Progenitor cell of endocrine pancreas (in vitro differentiated cells): ENCODE measurements at places on chromosomes 5 and 9.

GRCh38 chr9:121233906-121234831, 32.5 kb upstream of the RAB14 start:
- DNase-seq = no peak

GRCh38 chr5:11044581-11044980, 283.5 kb upstream of the DAP start:
- DNase-seq = no peak

DNA sequence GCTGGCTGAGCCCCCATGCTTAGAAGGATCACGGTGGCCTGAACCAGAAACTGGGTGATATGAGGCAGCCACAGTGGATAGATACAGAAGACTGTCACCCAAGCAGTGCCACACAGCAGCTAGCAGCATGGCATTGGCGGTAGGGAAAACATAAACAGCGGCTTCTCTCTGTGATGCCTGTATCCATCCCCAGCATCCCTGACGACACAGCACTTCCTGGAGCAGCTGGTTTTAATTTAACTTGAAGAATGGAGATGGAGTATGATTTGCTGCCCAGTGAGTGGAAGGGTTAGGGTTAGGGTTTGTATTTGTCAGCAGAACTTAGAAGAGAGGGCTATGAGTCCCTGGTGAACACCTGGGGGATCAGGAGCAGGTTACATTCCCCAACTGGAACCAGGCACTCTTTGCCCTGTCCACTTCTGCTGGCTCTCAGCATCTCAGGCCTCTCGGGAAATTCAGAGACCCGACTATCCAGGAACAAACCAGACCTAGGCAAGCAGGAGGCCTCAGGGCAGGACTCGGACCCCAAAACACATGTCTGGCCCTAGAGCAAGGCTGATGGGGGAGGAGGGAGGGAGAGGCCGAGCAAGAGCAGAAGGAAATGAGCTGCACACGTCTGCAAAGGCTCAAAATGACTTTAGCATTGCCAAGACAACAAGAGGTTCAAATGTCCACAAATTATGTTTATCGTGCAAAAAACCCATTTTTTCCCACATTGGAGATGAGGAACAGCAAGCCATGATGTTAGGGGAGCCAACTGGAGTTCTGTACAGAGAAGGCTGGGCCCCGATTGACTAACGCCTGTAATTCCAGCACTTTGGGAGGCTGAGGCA, 6.5 kb upstream of the GGTA1 start:
- DNase-seq = no peak

GRCh38 chr9:130234340-130235260, 31.0 kb upstream of the HMCN2 start:
- DNase-seq = no peak

- no peak for DNase-seq
Observed at GRCh38 chr5:19044311-19044710, 943.7 kb downstream of the CDH18 start.

GRCh38 chr9:128323791-128324190, 1.2 kb downstream of the COQ4 start:
- DNase-seq = no peak

GRCh38 chr5:125898851-125899405, 524.3 kb upstream of the GRAMD2B start:
- no peak for DNase-seq

DNA sequence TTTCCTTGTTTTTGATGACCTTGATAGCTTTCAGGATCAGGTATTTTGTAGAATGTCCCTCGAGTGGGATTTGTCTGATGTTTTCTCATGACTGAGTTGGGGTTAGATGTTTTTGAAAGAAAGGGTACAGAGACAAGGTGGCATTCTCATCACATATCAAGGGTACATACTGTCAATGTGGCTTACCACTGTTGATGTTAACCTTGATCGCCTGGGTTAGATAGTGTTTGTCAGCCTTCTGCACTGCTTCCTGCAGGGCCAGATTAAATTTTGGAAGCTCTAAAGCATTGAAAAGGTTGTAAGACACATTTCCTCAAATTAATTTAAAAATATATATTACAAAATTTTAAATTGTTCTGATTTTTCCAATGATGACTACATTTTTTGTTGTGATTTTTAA, 287.4 kb upstream of the ACTBL2 start:
- no peak for DNase-seq

DNA sequence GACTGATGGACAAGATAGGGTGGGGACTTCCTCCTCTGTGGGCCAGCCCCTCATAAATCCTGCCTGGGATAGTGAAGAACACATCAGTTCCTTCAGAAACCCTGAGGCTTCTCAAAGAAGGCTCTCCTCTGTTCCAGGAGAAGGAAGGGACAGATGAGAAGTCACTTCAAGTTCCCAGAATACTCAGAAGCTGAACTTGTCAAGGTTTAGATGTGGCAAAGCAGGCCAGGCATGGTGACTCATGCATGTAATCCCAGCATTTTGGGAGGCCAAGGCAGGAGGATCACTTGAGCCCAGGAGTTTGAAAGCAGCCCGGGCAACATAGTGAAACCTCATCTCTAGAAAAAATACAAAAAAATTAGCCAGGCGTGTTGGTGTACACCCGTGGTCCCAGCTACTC, 38.5 kb downstream of the STOM start:
- no peak for DNase-seq

DNA sequence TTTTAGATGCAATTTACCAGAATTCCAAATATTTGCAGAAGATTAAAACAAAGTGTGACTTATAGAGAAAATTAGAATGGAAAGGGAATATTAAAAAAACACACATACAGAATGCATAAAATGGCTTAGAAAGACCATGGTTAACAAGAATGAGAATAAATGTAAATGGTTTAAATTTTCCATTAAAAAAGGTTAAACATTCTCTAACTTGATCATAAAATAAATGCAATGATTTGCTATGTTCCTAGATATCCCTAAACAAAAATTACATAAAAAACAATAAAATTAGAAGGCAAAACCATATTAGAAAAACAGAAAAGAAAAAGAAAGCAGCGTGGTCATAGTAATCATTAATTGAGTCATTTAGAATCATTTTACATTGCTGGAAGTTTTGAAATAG, 152.5 kb downstream of the TMEM38B start:
- DNase-seq = no peak

- DNase-seq = no peak
Observed at GRCh38 chr5:172730981-172731679, 39.9 kb downstream of the DUSP1 start.
